Uterus (tissue), 4 donors: ENCODE measurements at places on chromosomes 12 and 14.

GRCh38 chr14:75562489-75562888, 15.9 kb upstream of the FLVCR2 start:
- DNase-seq = no peak

GRCh38 chr14:75092698-75093097, 23.3 kb downstream of the ZC2HC1C start:
- DNase-seq = no peak

DNA sequence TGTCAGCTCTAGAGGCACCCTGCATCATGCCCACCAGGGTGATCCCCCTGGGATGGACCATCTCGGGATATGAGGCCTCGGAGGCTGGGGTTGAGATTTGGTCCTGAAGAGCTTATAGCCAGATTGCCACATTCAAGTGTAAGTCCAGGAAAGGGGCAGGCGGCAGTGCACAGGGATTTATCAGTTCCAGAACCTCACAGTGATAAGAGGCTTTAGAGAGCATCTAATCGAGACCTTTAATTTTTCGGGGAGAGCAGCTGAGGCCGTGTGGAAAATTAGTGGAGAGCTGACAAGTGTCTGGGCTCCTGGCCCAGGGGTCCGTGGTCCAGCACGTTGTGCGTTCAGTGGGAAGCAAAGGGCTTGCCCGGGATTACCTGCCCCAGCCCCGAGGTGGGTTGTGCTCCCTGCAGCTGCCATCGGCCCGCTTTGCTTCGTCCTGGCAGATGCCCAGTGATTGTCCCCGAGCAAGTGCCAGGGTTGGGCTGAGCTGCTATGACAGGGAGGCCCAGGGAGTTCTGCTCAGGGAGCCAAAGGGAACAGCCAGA, 52.1 kb downstream of the C14orf132 start:
- no peak for DNase-seq

GRCh38 chr12:109529691-109530640, 43.3 kb downstream of the MMAB start:
- no peak for DNase-seq

- no peak for DNase-seq
Measured at GRCh38 chr12:50842637-50843493, at the start of gene TMPRSS12. Gene TMPRSS12, plus strand, starts transcription at chr12:50842926. Its CDS starts 39 bp downstream, at chr12:50842965.

DNA sequence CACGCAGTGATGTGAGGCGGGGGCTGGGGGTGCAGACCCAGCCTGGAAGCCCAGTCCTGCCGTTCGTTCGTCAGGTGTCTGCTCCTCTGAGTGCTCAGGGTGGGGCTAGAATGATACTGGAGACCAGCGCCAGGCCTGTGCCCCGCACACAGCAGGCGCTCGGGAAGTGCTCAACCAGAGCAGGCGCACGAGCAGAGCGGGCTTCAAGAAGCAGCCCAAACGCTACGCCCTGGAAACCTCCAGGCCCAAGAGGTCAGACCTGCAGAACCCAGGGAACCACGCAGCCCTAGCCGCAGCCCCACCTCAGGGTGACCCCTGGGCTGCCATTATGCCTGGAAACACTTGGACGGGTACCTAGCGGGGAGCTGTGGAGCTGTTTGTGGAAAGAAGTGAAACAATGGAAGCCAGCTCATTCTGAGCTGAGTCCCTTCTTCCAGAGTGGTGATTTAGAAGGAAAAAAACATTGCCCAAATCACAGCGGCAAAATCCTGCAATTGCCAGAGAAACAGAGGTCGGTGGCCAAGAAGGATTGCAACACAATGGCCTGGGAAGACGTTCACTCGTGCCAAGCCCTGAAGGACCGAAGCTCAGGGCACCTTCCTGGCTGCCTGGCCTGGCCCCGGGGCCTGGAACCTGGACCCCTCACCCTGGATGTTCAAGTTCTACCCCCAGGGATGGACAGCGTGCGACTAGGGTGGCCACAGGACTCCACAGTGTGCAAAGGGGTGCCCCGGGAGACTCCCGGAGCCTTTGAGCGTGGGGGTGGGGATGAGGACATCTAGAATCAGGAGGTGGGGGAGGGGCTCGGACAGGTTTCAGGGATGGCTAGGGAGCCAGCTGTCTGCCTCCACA, 40.4 kb upstream of the DIO3 start:
- DNase-seq = peak; percentile 75

GRCh38 chr14:57317248-57317833, 48.6 kb downstream of the AP5M1 start:
- DNase-seq = peak; percentile 46

DNA sequence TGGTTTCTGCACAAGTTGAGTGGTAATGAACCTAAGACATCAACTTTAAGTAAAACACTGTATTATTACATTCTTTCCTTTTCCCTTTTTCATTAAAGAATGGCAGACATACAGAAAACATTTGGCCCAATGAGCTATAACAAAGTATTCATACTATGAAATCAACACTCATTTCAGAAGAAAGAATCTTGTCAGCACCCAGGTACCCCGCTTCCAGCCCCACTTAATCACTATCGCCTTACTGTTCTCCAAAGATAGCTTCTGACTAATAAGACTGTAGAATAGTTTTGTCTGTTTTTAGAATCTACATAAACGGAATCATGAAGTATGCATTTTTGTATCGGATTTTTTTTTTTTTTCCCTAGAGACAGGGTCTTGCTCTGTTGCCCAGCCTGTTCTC, 9.5 kb downstream of the CNTN1 start:
- no peak for DNase-seq

DNA sequence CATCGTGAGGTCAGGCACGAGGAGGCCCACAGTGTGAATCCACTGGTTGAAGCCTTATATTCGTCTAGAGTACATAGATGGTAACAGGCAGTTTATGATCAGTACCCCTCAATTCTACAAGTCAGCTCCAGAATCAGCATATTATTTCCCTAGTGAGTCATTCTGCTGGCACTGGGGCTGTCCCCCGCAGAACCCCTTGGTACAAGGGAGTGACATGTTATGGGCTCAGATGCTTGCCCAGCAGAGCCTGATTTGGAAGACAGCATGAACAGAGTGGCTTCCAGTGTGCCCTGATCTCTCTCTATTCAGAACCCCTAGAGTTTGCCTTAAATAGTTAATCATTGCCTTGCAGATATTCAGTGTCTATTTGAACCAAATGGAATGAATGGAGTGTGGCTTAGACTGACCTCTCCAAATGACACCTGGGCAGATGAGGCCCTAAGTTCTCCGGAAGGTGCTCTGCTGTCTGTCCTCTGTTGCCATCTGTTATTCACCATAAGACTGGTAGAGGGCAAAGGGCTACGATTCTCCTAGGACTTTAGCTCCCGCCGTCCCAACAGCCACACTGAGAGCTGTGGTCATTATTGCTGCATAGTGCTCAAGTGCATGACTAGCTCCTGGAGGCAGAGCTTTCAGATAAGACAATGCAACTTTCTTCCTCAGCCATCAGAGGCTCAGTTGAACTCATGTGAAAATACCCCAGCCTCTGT, 41.1 kb downstream of the CACNA2D4 start:
- no peak for DNase-seq

DNA sequence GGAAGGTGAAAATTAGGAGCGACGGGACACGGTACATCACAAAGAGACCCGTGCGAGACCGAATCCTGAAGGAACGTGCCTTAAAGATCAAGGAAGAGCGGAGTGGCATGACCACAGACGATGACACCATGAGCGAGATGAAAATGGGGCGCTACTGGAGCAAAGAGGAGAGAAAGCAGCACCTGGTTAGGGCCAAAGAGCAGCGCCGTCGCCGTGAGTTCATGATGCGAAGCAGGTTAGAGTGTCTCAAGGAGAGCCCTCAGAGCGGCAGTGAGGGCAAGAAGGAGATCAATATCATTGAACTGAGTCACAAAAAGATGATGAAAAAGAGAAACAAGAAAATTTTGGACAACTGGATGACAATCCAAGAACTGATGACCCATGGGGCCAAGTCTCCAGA, 385.3 kb downstream of the PDZRN4 start:
- no peak for DNase-seq

DNA sequence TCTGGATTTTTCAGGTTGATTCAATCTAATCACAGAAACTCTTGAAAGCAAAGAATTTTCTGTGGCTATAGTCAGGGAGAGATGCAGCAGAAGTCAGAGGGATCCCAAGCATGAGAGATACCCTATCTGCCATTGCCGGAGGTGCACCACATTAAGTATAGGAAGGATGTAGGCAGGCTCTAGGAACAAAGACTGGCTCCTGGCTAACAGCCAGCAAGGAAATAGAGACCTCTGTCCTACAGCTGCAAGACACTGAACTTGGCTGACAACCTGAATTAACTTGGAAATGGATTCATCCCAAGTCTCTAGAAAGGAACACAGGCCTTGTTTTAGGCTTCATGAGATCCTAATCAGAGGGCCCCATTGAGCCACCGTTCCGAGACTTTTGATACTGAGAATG, 364.9 kb upstream of the FLRT2 start:
- DNase-seq = peak; percentile 22

DNA sequence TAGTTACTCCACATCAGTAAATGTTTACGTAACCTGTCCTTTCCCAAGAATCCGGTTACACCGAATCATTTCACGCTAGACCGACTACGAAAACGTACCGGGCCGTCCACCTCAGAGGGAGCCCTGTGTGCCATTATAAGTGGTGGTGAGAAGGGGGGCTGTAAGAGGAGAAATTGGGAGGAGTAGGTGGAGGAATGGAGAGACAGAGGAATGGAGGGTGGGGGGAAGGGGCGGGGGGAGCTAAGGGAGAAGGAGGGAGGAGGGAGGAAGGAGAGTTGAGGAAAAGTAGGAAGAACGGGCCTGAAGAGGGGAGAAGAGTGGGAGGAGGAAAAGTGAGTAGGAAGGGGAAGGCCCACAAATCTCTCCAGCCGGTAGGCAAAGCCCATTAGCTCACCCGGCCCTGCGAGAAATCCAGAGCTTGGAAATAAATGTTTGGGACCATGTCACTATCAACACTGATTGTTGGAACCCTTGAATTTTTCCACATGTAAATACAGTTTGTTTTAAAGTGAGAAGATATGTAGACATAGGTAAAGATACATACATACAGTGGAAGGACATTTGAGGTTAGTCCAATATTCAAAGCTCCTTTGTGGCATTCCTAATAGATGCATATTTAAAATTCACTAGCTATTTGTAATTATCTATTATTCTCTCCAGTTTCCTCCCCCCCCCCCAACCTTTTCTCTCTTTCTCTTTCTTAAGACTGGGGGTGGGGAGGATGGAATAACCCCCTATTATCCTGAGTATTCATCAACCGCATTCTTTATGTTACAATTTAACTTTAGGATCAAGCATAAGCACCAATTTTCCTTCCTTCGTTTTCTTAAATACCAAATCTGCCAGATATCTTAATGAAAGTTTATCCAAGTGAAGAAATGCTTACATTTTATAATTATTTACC, 2.1 kb upstream of the FOXG1 start:
- no peak for DNase-seq

GRCh38 chr14:99188731-99189191, 83.2 kb downstream of the BCL11B start:
- no peak for DNase-seq

GRCh38 chr12:58419905-58420304, 478.5 kb downstream of the ATP23 start:
- no peak for DNase-seq

- no peak for DNase-seq
Measured at GRCh38 chr12:110576504-110576903, 6.6 kb downstream of the PPTC7 start.

GRCh38 chr12:66573605-66574004, 105.3 kb downstream of the GRIP1 start:
- no peak for DNase-seq

GRCh38 chr12:10559244-10559643, 53.6 kb downstream of the EIF2S3B start:
- no peak for DNase-seq

GRCh38 chr14:25250516-25250915, 200.6 kb upstream of the STXBP6 start:
- no peak for DNase-seq

DNA sequence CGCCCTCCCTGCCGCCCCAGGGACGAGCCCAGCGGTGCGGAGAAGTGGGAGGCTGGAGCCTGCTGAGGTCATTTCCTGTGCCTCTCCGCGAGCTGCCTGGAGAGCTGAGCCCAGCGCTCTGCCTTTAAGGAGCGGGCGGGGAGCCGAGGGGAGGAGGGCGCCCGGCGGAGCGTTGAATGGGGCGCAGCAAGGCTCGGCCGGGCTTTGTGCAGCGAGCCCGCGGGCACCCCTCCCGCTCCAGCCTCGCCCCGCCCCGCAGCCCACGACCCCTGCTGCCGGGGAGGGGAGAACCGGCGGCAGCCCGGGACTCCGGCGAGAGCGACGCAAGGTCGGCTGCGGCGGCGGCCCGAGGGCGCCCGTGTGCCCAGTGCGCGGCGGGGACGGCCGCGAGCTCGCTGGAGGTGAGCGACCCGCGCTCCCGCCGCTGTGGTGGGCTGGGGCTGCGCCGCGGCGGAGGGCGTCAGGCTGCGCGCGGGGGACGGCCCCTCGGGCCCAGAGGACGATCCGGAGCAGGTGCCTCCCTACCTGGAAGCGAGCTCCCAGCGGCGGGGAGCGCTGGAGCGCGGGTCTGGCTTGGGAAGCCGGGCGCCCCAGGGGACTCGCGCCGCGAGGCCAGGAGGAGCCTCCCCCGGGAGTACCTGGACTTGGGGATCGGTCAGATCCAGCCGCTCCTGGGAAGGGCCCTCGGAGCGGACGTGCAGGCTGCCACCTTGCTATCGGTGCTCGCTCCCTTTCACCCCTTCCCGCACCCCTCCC, at the start of gene PLEKHH1:
TSS of gene PLEKHH1 (plus strand) at position 293 of the 756 bp plus-strand sequence. CDS start 8,578 bp downstream, outside the sequence.
- peak; percentile 59 for DNase-seq

GRCh38 chr12:131049549-131050339, 96.0 kb downstream of the ADGRD1 start:
- DNase-seq = no peak

GRCh38 chr12:102120886-102121285, 903 bp downstream of the PARPBP start:
- DNase-seq = no peak

- no peak for DNase-seq
Measured at GRCh38 chr14:55545779-55546178, 34.2 kb upstream of the KTN1 start.

GRCh38 chr12:3964439-3964838, 91.2 kb upstream of the PARP11 start:
- no peak for DNase-seq

- peak; percentile 10 for DNase-seq
Measured at GRCh38 chr14:101500681-101501080, 60.6 kb upstream of the DIO3 start.

DNA sequence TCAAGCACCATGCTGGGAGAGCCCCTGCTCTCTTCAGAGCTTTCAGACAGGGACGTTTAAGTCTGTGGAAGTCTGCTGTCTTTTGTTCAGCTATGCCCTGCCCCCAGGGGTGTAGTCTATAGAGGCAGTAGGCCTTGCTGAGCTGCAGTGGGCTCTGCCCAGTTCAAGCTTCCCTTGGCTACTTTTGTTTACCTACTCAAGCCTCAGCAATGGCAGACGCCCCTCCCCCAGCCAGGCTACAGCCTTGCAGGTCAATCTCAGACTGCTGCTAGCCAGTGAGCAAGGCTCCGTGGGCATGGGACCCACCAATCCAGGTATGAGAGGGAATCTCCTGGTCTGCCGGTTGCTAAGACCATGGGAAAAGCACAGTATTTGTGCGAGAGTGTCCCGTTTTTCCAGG, 37.4 kb upstream of the C12orf71 start:
- DNase-seq = no peak

- no peak for DNase-seq
Measured at GRCh38 chr12:48696626-48697025, 14.6 kb upstream of the KANSL2 start.
